ENCODE measurements at places on chromosomes 7 and 10. TPM values are rescaled to one million over a fixed set of nuclear protein-coding genes. Genes with fewer than 3 reads are reported as not detected.

The ITPRID1 gene
- 0.02 TPM for polyA plus RNA-seq

The OR2A7 gene
- polyA plus RNA-seq: 1.4 TPM

The OPN4 gene
- 0.09 TPM for polyA plus RNA-seq

The RELN gene
- polyA plus RNA-seq: 0.96 TPM

The NODAL gene
- 0.21 TPM for polyA plus RNA-seq

The AKR1D1 gene
- 0.05 TPM for polyA plus RNA-seq

The BPGM gene
- polyA plus RNA-seq: 23.1 TPM

The EMX2 gene
- polyA plus RNA-seq: 0.57 TPM

The NPSR1 gene
- polyA plus RNA-seq: 0.23 TPM

The PAX4 gene
- polyA plus RNA-seq: 0.11 TPM

The IKZF1 gene
- 99.0 TPM for polyA plus RNA-seq

The MRM2 gene
- polyA plus RNA-seq: 24.6 TPM

The EBLN1 gene
- polyA plus RNA-seq: 0.11 TPM

The TIAL1 gene
- polyA plus RNA-seq: 128 TPM

The GPR26 gene
- 0.02 TPM for polyA plus RNA-seq

The WDR37 gene
- polyA plus RNA-seq: 14.0 TPM

The RAPGEF5 gene
- 6.1 TPM for polyA plus RNA-seq

The SH2D4B gene
- polyA plus RNA-seq: 0.18 TPM

All from thymus (tissue), 14 donors.